ENCODE measurements at places on chromosomes 13 and 19. TPM values are rescaled to one million over a fixed set of nuclear protein-coding genes. Genes with fewer than 3 reads are reported as not detected.

GRCh38 chr13:19864024-19864745 lies 736 bp upstream of the ZMYM5 start:
- DNase-seq, result peak; percentile 86
- no peaks in the 10 kb centered on the region for H3K27me3 ChIP-seq
- H3K4me1 ChIP-seq, result no peaks in the 10 kb centered on the region
- H3K4me3 ChIP-seq, result peak overlapping the region; percentile 75

GRCh38 chr13:105089858-105090643 lies 1445.4 kb downstream of the EFNB2 start:
- no peaks in the 10 kb centered on the region for H3K4me1 ChIP-seq
- H3K4me3 ChIP-seq, result no peak overlapping the region
- H3K36me3 ChIP-seq, result no peaks in the 10 kb centered on the region
- H3K27me3 ChIP-seq, result no peaks in the 10 kb centered on the region
- no peak overlapping the region for H3K27ac ChIP-seq

GRCh38 chr19:17557466-17557865 lies 2.0 kb downstream of the COLGALT1 start:
- no peak overlapping the region for H3K4me3 ChIP-seq
- H3K27ac ChIP-seq, result no peak overlapping the region
- no peak for DNase-seq
- peaks cover 4% of the 10 kb centered on the region for H3K4me1 ChIP-seq
- no peaks in the 10 kb centered on the region for H3K27me3 ChIP-seq

GRCh38 chr19:16764793-16765433 lies 45.3 kb downstream of the NWD1 start:
- H3K4me3 ChIP-seq, result no peak overlapping the region
- H3K27me3 ChIP-seq, result peaks cover 13% of the 10 kb centered on the region
- DNase-seq, result no peak
- no peak overlapping the region for H3K27ac ChIP-seq
- no peaks in the 10 kb centered on the region for H3K36me3 ChIP-seq

GRCh38 chr13:110920038-110920437 lies 5.2 kb upstream of the ANKRD10 start:
- DNase-seq, result no peak
- no peaks in the 10 kb centered on the region for H3K4me1 ChIP-seq
- H3K36me3 ChIP-seq, result no peaks in the 10 kb centered on the region
- H3K27ac ChIP-seq, result no peak overlapping the region
- no peak overlapping the region for H3K4me3 ChIP-seq

DNA sequence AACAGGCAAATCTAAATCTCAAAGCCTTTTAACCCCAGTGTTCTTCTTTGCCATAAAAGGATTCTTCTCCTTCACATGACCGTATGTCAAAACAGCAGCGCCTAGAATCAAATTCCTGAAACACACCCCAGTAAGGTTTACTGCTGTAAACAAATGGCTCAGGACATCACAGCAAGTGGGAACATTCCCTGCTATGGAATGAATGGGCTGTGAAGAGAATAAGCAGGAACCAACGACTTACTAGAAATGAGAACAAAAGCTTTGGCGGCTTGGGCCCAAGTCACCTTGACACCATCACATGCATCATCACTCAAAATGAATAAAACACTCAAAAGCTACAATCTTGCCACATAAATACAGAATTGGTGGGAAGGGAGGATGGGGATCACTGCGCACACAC lies 80.4 kb upstream of the SPATA13 start:
- no peaks in the 10 kb centered on the region for H3K27me3 ChIP-seq
- no peak overlapping the region for H3K4me3 ChIP-seq
- no peaks in the 10 kb centered on the region for H3K36me3 ChIP-seq
- no peak overlapping the region for H3K27ac ChIP-seq
- peak; percentile 66 for DNase-seq
- H3K4me1 ChIP-seq, result peaks cover 2% of the 10 kb centered on the region

KL gene
- total RNA-seq, result 0.09 TPM

GRCh38 chr19:3575260-3575741 lies 2.6 kb downstream of the HMG20B start:
- H3K4me1 ChIP-seq, result no peaks in the 10 kb centered on the region
- H3K27ac ChIP-seq, result no peak overlapping the region
- peaks cover 8% of the 10 kb centered on the region for H3K36me3 ChIP-seq
- peaks cover 8% of the 10 kb centered on the region for H3K27me3 ChIP-seq
- DNase-seq, result peak; percentile 91

- H3K4me1 ChIP-seq, result peaks cover 7% of the 10 kb centered on the region
- no peak overlapping the region for H3K4me3 ChIP-seq
- no peak for DNase-seq
Observed at GRCh38 chr19:6086068-6086788, 24.1 kb downstream of the RFX2 start.

DNA sequence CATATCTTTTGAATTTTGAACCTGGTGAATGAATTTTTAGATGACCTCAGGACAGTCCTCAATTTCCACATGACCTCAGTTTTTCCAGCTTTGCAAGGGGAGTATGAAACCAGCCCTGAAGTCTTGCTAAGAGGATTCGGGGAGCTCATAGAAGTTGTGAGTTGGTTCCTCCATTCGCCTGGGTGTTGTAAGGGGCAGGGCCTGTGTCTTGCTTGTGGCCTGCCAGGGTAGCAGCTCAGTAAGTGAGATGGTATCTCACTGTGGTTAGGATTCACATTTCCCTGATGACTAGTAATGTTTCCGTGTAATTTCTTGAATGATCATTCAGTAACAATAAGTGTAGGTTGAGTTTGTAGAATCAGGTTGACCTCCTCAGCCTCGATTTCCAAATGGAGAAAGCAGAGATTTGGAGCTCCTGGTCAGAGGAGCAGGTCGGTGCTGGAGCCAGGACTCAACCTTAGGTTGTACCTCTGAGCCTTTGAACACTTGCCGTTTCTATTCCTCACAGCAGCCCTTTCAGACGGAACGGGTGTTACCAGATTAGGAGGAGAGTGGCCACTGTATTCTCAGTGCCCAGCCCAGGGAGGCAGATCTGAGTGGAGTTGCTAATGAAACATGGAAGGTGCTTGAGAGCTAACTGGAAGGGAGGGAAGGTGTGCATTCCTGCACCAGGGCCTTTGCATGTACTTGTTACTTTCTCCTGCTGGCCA lies 14.6 kb downstream of the NACC1 start:
- H3K36me3 ChIP-seq, result peaks cover 69% of the 10 kb centered on the region
- no peak for DNase-seq
- H3K4me3 ChIP-seq, result no peak overlapping the region
- no peak overlapping the region for H3K27ac ChIP-seq

DNA sequence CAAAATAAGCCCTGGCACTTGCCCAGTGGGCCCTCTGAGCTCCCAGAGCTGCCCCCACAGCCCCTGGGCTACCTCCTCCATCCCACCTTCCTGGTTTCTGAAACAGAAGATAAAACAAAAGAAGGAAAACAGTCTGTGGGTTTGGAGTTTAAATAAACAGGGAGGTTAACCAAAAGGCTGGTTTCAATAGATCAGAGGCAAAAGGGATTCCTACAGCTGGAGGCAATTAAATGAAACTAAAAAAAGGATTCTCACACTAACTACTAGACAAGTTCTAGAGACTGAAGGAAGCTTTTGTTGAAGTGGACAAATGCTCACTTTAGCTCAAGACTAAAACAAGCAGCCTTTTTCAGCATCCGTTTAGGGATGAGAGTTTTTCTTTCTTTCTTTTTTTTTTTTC lies 569.8 kb downstream of the FGF9 start:
- peaks cover 6% of the 10 kb centered on the region for H3K4me1 ChIP-seq
- no peak for DNase-seq
- H3K36me3 ChIP-seq, result no peaks in the 10 kb centered on the region
- no peaks in the 10 kb centered on the region for H3K27me3 ChIP-seq
- H3K4me3 ChIP-seq, result no peak overlapping the region

DNA sequence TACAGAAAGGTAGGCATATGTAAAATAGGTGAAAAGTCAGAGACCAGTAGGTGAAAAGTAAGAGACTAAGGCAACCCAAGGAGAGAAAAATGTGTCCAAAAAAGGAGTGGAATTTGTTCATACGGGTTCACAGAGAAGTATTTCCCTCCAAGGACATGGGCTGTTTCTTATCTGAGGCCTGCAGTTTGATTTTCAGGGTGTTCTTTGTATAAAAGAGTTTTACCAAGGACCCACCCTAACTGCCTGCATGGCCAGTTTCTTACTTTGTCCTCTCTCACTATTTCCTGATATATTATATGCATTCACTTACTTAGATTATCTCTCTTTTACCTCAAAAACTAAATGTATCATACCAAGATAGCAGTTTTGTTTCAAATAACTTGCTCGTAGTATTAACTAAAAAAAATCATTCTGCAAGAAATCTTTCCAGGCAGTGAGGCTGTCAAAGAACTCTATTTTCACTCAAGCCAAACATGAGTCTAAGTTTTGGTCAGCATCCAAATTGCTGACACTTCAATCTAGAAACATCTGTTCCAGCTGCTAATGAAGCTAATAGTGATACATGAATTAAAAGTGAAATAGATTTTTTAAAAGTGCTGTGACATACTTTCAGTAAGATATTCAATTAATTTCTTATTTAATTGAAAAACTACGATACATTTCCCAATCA lies 141.4 kb upstream of the SGCG start:
- no peak overlapping the region for H3K27ac ChIP-seq
- H3K36me3 ChIP-seq, result no peaks in the 10 kb centered on the region
- no peaks in the 10 kb centered on the region for H3K27me3 ChIP-seq
- H3K4me1 ChIP-seq, result no peaks in the 10 kb centered on the region

CEACAM20 gene
- total RNA-seq, result not detected

C19orf73 gene
- total RNA-seq, result 2.1 TPM

- DNase-seq, result no peak
- H3K27ac ChIP-seq, result no peak overlapping the region
- no peaks in the 10 kb centered on the region for H3K27me3 ChIP-seq
Observed at GRCh38 chr13:50912851-50913250, 3.3 kb downstream of the RNASEH2B start.

DNA sequence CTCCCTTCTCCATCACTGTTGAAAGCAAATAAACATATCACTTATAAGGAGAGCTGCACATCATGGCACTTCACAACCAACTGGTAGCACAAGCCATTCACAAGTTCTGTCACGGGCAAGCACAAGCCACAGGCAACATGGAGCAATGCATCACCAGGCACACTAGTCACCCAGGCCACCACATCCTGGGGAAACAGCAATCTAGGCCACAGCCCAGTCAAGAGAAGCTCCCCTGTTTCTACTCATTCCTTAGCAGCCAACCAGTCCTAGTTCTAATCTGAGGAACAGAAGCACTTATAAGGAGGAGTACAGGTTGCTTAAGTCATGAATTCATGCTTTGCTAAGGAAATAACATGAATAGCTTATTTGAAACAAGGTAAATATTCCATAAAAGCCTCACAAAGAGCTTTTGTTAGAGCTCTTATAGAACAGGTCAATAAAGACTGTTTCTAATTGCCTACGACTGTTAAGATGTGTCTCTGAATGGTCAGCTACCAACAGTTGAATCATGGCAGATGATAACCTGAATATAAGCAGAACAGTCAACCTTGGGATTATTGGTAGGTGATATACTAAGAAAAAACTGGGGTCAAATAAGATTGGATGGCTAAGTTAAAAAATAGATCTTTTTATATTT lies 169.0 kb downstream of the TBC1D4 start:
- no peak for DNase-seq
- no peaks in the 10 kb centered on the region for H3K4me1 ChIP-seq
- H3K27me3 ChIP-seq, result peaks cover 71% of the 10 kb centered on the region
- no peak overlapping the region for H3K27ac ChIP-seq
- H3K36me3 ChIP-seq, result no peaks in the 10 kb centered on the region
- H3K4me3 ChIP-seq, result no peak overlapping the region

PSG4 gene
- total RNA-seq, result not detected

SGCG gene
- total RNA-seq, result 0.15 TPM

GRCh38 chr19:45613926-45614725 lies 12.1 kb upstream of the GPR4 start:
- H3K27me3 ChIP-seq, result no peaks in the 10 kb centered on the region
- H3K27ac ChIP-seq, result no peak overlapping the region
- H3K4me1 ChIP-seq, result no peaks in the 10 kb centered on the region
- DNase-seq, result no peak
